Fibroblast of skin of right quadriceps (primary cell): ENCODE measurements at places on chromosomes 7 and 10.
A peak's percentile ranks its signal among the peaks of the same experiment; 100 is the strongest.

- no peak for DNase-seq
Measured at GRCh38 chr10:25778646-25779045, 155.4 kb upstream of the MYO3A start.

DNA sequence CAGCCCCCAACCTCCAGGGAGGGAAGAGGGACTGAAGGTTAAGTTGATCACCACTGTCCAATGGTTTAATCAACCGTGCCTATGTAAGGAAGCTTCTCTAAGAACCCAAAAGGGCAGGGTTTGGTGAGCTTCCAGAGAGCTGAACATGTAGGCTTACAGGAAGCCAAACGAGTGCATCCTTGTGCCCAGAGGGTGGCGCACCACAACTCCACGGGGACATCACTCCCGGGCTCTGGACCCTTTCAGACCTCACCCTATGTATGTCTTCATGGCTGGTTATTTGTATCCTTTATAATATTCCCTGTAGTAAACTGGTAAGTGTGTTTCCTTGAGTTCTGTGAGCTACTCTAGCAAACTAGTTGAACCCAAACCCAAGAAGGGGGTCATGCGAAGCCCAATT, 11.5 kb upstream of the NFKB2 start:
- DNase-seq: no peak

GRCh38 chr7:127974446-127975035, 56.7 kb downstream of the LRRC4 start:
- DNase-seq: no peak

GRCh38 chr7:98227939-98228338, 16.7 kb downstream of the BHLHA15 start:
- DNase-seq: no peak

- DNase-seq: no peak
Measured at GRCh38 chr10:80461208-80462183, 7.4 kb downstream of the TSPAN14 start.

DNA sequence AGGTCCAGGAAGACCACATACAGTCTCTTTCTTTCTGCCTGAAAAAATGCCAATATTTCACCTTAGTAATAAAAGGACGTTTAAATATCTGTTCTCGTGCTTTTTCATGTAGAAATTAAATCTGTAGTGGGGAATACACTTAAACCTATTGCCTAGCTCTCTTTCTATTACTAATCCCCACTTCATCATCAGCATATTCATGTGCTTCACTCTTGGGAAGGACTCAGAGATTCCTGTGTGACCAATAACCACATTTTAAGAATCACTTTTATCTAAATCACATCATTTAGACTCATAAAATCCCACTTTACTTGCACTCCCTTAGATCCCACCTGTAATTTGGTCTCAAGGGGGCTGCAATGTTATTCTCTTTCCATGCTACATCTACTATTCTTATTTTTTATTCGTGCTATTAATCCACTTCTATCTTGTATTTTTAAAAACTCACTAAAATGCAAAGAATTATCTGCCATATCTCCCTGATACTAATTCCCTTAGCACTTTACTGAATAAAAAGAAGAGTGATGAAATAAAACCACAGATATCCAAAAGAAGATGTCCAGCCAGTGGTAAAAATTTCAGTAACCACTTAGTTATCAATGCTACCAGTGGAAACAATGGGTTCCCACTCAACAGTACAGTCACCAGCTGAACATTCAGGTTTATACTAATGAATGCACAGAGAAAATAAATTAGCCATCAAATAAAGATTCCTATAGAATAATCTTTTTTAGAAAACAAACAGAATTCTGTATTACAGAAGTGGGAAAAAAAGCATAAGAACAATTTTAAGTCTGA, 102.1 kb downstream of the PPP1R17 start:
- DNase-seq: no peak

- DNase-seq: no peak
Measured at GRCh38 chr7:31663072-31663471, 23.9 kb upstream of the PPP1R17 start.

DNA sequence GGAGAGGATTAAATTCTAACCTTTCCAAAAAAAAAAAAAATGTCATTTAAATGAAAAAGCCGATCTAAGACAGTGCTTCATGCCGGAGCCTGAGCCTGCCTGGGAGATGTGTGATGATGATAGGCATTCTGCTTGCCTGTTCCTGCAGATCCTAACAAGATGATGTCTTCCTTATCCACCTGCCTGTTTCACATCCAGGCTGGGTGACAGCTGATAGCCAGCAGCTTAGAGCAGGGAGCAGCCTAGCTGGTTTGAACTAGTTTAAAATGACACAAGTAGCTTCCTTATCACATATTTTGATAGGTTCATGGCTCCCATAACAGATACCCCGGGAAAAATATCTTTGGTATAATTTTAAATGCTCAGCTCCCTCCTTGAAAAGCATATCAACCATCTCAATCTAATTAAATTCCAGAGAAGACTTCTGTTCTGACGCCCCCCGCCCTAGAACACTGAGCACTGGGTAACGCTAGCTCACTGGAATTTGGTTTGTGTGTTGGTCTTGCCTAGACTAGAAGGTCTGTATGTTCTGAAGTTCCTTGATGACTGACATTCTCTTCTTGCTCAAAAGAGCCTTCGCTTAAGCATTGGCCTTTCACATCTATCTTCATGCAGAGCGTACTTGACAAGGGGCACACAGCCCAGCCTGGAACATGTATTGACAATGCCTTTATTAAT, 96.9 kb upstream of the FGFR2 start:
- no peak for DNase-seq

GRCh38 chr7:117062300-117062699, 109.0 kb downstream of the ST7 start:
- no peak for DNase-seq

- DNase-seq: no peak
Measured at GRCh38 chr10:43354879-43355380, 16.5 kb upstream of the FXYD4 start.

DNA sequence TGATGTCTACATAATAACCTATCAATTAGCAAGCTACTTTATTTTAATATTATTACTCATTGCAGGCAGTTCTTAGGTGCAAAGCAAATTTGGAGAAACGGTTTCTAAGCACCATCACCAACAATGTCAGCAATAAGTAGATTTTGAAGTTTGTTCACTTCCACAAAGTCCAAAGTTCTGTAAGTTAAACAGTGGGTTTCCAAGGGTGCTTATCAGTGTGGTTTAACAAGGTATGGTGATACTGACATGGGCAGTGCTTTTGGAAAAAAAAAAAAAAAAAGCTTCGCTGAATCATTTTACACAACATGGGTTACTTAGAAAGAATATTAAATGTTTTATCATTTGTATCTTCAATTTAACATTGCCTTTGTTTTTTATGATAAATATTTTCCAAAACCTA, 101.8 kb downstream of the SPAG6 start:
- no peak for DNase-seq

GRCh38 chr10:75195035-75195763, 15.4 kb upstream of the VDAC2 start:
- peak; percentile 69 for DNase-seq

GRCh38 chr7:128201690-128202085, 39.4 kb upstream of the LEP start:
- no peak for DNase-seq

GRCh38 chr7:125563557-125563956, 633.9 kb upstream of the POT1 start:
- no peak for DNase-seq

DNA sequence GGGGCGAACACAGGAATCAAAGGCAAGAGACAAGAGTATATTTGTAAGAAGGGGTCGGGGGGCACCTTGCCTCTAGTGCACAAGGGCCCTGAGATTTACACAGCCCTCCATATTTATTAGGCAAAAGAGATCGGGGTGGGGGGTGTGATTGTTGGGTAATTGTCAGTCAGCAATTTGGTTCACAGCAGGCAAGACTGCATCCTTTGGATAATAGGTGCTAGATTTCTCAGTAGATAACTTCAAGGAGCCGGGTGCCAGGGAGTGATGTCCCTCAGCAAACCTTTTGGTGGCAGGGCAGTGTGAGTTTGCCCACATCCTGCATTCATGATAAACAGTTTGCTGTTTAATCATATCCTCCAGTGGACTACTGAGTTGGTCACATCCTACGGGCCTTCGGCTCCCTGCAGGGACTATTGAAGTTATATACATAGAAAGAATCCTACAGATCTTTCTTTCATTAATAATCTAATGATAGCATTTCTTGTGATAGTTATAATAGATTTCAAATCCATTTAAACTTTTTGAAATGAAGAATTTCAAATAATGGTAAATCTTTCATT, 178.5 kb downstream of the GNAI1 start:
- DNase-seq: no peak

DNA sequence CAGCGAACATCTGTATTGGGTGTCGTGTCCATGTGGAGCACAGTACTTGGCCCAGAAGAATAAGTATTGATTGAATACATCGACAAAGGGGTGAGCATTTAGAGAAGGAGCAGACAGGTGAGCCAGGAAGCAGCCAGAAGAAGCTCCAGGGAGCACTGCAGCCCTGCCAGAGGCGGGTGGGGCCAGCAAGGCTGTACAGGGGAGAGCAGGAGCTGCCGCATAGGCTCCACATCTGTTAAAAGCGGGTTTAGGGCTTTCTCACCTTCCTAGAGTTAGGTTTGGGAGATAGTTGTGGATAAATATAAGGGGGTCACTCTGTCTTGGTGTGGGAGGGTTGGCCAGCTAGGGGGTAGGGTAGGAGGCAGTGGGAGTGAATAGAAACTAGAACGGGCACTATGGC, 1.3 kb upstream of the CPA1 start:
- no peak for DNase-seq

GRCh38 chr10:104577861-104578521, 63.1 kb upstream of the SORCS3 start:
- peak; percentile 28 for DNase-seq

DNA sequence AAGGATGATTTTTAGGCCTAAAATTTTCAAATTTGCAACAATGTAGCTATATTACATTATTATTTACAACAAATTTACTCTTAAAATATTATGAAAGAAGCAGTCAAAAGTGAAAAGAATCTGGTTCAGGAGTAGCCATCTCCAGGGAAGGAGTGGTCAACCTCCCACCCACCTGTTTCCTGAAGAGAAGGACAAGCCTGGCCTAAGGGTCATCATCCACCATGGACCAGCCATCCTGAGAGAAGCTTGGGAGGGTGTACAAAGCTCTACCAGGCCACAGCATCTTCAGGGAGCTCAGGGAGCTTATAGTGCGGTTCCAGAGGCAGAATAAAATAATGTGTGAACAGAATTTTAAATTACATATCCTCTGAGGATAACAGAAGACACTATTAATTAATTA, 38.1 kb downstream of the COL1A2 start:
- no peak for DNase-seq

DNA sequence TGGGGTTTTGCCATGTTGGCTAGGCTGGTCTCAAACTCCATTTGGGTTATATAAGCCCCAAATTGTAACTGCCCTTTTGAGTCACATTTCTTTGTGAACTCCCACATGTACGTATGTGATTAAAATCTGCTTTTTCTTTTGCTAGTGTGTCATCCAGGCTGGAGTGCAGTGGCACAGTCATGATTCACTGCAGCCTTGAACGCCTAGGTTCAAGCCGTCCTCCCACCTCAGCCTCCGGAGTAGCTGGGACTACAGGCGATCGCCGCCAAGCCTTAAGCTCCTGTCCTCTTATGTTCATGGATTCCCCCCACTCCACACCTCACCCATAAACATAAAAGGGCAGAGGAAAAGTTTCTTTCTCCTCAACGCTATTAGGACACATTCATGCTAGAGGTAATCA, 4.4 kb upstream of the SMC3 start:
- DNase-seq: no peak

DNA sequence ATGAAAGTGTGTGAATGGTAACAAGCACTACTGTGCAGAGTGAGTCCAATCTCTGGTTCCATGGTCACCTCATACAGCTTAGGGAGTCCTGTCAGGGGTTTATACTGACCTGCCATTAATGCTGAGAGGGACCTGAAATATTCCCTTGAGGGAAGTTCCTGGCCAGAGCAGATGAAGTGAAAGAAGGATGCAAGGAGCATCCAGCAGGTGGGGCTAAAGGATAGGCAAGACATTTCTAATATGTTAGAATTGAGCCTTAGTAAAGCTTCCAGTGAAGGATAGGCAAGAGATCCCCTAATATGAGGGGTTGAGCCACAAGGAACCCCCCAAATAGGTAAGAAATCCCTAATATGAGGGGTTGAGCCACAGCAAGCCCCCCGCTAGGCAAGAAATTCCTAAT, 25.5 kb upstream of the FAM221A start:
- DNase-seq: no peak

- no peak for DNase-seq
Measured at GRCh38 chr7:156733638-156734037, 93.1 kb downstream of the RNF32 start.

- DNase-seq: no peak
Measured at GRCh38 chr7:130913639-130914553, 179.9 kb upstream of the KLF14 start.

DNA sequence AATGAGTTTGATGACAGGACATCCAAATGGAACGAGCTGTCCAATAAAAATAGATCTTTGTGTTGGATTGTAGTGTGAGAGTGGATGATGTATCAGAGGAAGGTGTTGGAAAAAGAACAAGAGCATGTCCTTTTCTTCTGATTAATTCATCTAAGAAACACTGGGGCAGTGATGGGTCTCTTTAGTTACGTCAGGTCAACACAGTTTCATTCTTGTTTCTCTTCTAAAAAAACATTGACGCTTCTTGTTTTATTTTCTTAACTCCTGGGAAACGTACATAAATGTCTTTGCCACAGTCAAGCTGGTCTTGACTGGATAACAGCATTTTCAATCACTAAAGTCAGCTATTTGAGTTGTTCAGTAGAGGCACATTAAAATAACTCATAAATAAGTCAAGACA, 67.0 kb downstream of the PPP1R9A start:
- DNase-seq: no peak

- DNase-seq: no peak
Measured at GRCh38 chr10:112456533-112456932, 9.5 kb downstream of the VTI1A start.

GRCh38 chr10:104256335-104256961, 1.8 kb downstream of the GSTO1 start:
- DNase-seq: no peak

- no peak for DNase-seq
Measured at GRCh38 chr7:54888067-54888733, 129.2 kb upstream of the SEC61G start.

DNA sequence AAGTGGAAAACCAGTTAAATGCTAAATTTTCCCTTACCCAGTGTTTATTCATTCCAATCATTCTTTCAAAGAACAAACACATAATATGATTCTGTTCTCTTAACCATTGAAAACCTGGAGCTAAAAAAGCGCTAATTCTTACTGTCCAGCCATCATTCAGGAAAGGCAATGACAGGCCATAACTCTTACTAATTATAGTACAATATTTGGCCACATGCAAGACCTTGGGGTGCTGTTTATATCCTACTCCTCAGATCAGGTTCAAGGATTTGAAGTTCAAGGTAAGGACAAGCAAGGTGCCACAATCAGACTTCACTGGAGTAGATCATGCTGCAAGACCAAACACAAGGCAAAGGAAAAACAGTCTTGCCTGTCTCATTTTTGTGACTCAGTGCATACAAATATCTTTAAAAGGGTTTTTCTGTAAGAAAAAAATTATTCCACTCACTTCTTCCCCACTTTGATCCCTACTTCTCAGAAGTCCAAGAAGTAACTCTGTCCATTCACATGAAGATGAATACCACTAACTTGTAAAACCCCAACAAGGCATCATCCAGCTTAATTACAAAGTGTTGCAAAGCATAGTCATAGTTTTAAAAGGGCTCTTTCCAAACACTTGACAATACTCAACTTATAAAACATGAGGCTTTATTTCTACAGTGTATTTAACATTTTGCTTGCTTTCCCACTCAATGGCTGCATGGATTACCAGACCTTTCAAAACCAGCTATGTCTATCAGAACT, 153.0 kb downstream of the DOCK4 start:
- DNase-seq: no peak
